Endothelial cell of umbilical vein (primary cell): ENCODE measurements at places on chromosomes 3 and 15. TPM values are rescaled to one million over a fixed set of nuclear protein-coding genes. Genes with fewer than 3 reads are reported as not detected.

The ACTC1 gene
- total RNA-seq, result not detected in 2 replicates

The IL20RB gene
- total RNA-seq, result 1.6 and 2.5 TPM in 2 replicates

The LRRC2 gene
- total RNA-seq, result 0.39 and 0.73 TPM in 2 replicates

The ARPIN gene
- 18.7 and 23.3 TPM in 2 replicates for total RNA-seq

The GOLGA8Q gene
- 1.1 and 1.4 TPM in 2 replicates for total RNA-seq

The ACTRT3 gene
- total RNA-seq, result 3.3 and 5.1 TPM in 2 replicates

The BNC1 gene
- 2.9 and 3.4 TPM in 2 replicates for total RNA-seq

The IGF2BP2 gene
- total RNA-seq, result 122 and 130 TPM in 2 replicates

GRCh38 chr3:178618197-178618596, 82.0 kb downstream of the KCNMB2 start:
- H3K27me3 ChIP-seq, result no peaks in the 10 kb centered on the region
- H3K4me1 ChIP-seq, result no peaks in the 10 kb centered on the region
- DNase-seq, result no peak
- H3K4me3 ChIP-seq, result no peak overlapping the region

DNA sequence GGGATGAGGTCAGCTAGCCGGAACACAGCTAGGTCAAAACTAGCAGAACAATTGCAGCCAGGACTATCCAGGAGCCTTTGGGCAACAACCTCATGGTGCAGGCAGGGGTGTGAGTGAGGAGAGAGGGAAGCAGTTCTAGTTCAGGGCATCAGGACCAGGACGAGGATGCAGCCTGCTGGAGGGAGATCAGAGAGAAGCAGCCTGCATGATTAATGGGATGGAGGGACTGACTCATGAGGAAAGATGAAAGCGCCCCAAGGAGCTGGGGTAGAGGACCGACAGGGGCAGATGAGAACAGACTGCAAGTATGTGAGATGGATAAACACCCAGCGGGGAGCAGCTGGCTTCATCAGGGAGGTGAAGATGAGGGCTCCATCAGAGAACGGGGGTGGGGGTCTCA, 37.9 kb upstream of the LRTM1 start:
- no peaks in the 10 kb centered on the region for H3K4me1 ChIP-seq
- no peaks in the 10 kb centered on the region for H3K36me3 ChIP-seq
- H3K27me3 ChIP-seq, result no peaks in the 10 kb centered on the region
- no peak overlapping the region for H3K4me3 ChIP-seq

- H3K27me3 ChIP-seq, result no peaks in the 10 kb centered on the region
- no peak for DNase-seq
- H3K4me1 ChIP-seq, result no peaks in the 10 kb centered on the region
- H3K4me3 ChIP-seq, result no peak overlapping the region
- no peak overlapping the region for H3K27ac ChIP-seq
- H3K36me3 ChIP-seq, result peaks cover 3% of the 10 kb centered on the region
These were observed 9.1 kb downstream of the CLCN2 start for GRCh38 chr3:184352149-184352785.

DNA sequence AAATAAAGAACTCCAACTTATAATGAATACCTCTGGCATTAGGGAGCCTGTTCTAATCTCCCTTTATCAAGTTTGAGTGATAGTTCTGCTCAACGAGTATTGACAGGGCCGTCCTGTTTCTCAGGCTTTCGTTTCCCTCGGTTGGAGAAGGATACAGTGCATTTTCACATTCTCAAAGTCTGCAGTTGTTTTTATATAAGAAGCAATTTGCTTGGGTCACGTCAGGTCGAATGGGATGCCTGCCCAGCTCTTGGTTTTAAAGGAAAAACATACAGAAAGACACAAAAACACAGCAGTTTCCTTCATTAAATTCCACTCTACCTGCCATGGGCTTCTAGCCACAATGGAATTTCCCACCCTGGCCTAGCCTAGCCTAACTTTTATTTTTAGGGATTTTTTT, 366.3 kb downstream of the TIGIT start:
- no peaks in the 10 kb centered on the region for H3K27me3 ChIP-seq
- no peaks in the 10 kb centered on the region for H3K36me3 ChIP-seq
- DNase-seq, result peak; percentile 93
- H3K4me1 ChIP-seq, result peaks cover 2% of the 10 kb centered on the region
- no peak overlapping the region for H3K27ac ChIP-seq
- H3K4me3 ChIP-seq, result no peak overlapping the region

GRCh38 chr3:37686220-37686619, 175.5 kb upstream of the CTDSPL start:
- H3K27me3 ChIP-seq, result no peaks in the 10 kb centered on the region
- H3K36me3 ChIP-seq, result no peaks in the 10 kb centered on the region
- no peak overlapping the region for H3K27ac ChIP-seq
- no peak for DNase-seq
- H3K4me1 ChIP-seq, result no peaks in the 10 kb centered on the region

DNA sequence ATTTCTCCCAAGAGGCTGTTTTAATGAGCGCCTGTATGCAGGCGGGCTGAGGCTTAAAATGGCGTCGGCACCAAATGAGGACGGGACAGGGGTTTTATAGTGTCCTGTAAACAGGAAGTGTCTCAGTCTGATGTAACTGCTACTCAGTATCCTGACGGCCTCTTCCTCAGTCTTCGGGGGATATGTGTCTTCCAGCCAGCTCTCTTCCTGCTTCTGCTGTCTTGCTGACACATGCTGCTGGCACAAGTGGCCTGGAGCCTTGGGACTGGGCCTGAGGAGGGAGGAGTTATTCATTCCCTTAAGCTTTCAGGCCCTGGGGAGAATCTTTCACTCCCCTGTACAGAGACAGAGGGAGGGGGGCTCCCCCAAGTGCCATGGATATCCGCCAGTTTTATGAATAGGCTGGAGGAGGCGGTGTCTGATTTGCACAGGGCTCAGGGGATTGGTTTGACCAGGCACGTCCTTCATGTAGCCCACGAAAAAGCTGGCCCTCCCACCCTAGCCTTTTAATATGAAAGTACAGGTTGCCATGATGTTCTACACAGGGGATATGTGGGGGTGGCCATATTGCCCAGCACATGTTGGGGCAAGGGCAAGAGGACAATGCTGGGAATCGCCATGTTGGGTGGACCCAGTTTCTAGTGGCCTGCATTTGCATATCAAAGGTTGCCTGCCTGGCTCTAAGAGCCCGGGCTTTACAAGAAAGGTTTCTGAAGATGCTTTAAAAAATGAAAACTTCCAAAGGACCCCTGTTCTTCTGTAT, 19.9 kb downstream of the NDUFB4 start:
- peak; percentile 38 for DNase-seq
- no peaks in the 10 kb centered on the region for H3K27me3 ChIP-seq
- H3K36me3 ChIP-seq, result no peaks in the 10 kb centered on the region

GRCh38 chr15:66231394-66232266, 21.9 kb downstream of the MEGF11 start:
- H3K27me3 ChIP-seq, result peaks cover 6% of the 10 kb centered on the region
- H3K4me3 ChIP-seq, result no peak overlapping the region
- DNase-seq, result no peak
- H3K27ac ChIP-seq, result no peak overlapping the region
- H3K4me1 ChIP-seq, result no peaks in the 10 kb centered on the region

GRCh38 chr3:47001731-47002170, 22.3 kb downstream of the NBEAL2 start:
- H3K27ac ChIP-seq, result no peak overlapping the region
- H3K36me3 ChIP-seq, result peaks cover 2% of the 10 kb centered on the region
- DNase-seq, result no peak
- no peaks in the 10 kb centered on the region for H3K4me1 ChIP-seq
- H3K4me3 ChIP-seq, result no peak overlapping the region

GRCh38 chr3:158713094-158713499, 19.2 kb downstream of the RARRES1 start:
- no peak overlapping the region for H3K4me3 ChIP-seq
- H3K27ac ChIP-seq, result peak overlapping the region; percentile 59
- DNase-seq, result peak; percentile 99

DNA sequence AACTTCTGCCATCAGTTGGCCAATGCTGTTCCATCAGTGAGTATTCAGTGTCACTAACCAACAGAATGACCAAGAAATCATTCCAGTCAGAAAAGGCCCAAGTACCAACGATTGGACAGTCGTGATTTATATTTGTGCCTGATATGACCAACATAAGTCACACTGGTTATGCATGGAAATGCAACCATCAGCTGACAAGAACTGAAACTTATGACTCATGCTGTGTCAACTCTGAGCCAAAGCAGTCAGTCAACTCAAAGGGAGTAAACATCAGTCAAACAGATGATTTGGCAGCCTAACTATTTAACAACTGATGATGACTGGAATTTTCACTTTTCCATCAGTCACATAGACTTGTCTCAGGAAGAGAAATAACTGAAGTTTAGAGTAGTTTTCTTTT, 142.4 kb downstream of the ANXA2 start:
- peaks cover 7% of the 10 kb centered on the region for H3K27me3 ChIP-seq
- H3K4me3 ChIP-seq, result no peak overlapping the region
- no peak overlapping the region for H3K27ac ChIP-seq
- H3K4me1 ChIP-seq, result no peaks in the 10 kb centered on the region

DNA sequence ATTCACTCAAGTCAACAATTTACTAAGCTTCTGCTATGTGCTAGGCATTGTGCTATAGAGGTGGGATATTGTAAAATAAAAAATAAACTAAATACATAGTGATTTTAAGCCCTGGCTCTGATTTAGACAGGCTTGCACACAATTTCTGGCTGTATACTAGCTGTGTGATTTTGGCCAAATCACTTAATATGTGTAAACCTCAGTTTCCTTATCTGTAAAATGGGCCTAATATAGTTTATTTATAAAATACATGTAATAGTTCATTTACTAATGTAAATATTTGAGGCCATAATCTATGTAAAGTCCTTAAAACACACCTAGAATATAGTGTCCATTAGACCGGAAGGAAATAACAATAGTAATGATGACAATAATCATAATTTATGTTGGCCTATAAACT, 363.1 kb downstream of the CLSTN2 start:
- H3K36me3 ChIP-seq, result no peaks in the 10 kb centered on the region
- H3K4me3 ChIP-seq, result no peak overlapping the region
- no peak for DNase-seq

- H3K4me1 ChIP-seq, result peaks cover 5% of the 10 kb centered on the region
- no peaks in the 10 kb centered on the region for H3K27me3 ChIP-seq
- H3K36me3 ChIP-seq, result peaks cover 7% of the 10 kb centered on the region
- H3K4me3 ChIP-seq, result no peak overlapping the region
- H3K27ac ChIP-seq, result no peak overlapping the region
- peak; percentile 9 for DNase-seq
These were observed 23.3 kb downstream of the IREB2 start for GRCh38 chr15:78461171-78461888.

DNA sequence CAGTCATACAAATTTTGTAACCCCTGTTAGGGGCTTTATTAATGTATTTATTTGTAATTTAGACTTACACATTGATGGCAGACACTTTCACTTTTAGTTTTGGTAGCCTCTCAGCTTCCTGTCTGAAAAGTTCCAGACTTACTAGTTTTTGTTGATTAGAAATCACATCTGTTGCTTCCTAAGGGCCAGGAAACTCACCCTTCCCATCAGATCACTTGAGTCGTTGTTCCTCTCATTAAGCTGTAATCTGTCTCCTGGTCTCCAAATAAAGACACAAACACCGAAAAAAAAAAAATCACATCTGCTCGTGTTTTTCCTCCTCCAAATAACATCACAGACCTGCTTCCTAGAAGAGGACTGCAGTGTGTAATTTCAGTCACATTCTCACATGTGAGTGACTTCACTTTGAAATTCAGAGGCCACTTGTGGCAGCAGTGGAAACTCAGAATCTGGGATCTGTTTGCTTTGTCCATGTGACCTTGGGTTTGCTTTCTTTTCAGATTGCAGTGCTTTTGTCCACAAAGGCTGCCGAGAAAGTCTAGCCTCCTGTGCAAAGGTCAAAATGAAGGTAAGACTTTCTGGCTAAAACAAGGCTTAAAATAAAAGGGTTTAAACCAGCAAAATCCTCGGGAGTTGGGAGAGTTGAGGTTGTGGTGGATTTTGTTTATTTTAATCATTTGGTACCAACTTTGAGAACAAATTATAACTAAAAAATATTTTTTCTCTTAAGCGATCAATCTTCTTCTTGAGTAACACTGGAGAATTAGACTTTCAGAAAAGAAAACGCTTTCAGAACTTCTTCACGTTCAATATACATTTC, 87.0 kb downstream of the KLHL25 start:
- no peak overlapping the region for H3K4me3 ChIP-seq
- DNase-seq, result peak; percentile 88
- peak overlapping the region; percentile 92 for H3K27ac ChIP-seq
- H3K27me3 ChIP-seq, result no peaks in the 10 kb centered on the region
- peaks cover 18% of the 10 kb centered on the region for H3K4me1 ChIP-seq
- peaks cover 5% of the 10 kb centered on the region for H3K36me3 ChIP-seq

GRCh38 chr15:55151631-55152030, 45.1 kb downstream of the RSL24D1 start:
- DNase-seq, result no peak
- no peaks in the 10 kb centered on the region for H3K4me1 ChIP-seq
- peaks cover 3% of the 10 kb centered on the region for H3K27me3 ChIP-seq
- no peaks in the 10 kb centered on the region for H3K36me3 ChIP-seq
- H3K4me3 ChIP-seq, result no peak overlapping the region

DNA sequence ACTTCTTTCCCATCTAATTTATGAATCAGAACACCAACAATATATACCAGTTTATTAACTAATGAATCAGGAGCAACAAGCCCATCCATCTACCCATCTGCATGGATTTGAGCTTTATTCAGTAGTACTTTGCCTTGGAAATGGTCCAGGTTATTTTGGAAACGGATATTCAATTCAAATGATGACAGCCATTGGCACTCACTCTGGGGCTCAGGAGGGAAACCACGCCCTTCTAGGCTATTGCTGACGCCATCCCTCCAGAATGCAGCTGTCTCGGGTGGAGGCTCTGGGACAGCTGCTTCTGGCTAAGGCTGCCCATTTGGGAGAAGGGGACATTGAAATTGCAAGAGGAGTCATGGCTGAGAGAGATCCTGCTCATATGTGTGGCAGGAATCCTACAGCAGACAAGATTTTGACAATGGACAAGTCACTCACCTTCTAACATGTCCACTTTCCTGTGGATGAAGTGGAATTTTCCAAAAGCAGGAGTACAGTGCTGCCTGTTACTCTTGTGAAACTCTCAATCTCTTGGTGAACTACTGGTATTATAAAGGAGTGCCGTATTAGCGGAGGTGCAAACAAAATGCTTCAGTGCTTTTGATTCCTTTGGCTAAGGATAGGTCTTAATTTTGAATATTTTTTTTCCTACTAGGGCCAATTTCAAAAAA, 29.3 kb upstream of the TRAK1 start:
- no peaks in the 10 kb centered on the region for H3K27me3 ChIP-seq
- DNase-seq, result peak; percentile 90
- no peak overlapping the region for H3K4me3 ChIP-seq
- peaks cover 36% of the 10 kb centered on the region for H3K4me1 ChIP-seq
- no peaks in the 10 kb centered on the region for H3K36me3 ChIP-seq
- H3K27ac ChIP-seq, result peak overlapping the region; percentile 80

DNA sequence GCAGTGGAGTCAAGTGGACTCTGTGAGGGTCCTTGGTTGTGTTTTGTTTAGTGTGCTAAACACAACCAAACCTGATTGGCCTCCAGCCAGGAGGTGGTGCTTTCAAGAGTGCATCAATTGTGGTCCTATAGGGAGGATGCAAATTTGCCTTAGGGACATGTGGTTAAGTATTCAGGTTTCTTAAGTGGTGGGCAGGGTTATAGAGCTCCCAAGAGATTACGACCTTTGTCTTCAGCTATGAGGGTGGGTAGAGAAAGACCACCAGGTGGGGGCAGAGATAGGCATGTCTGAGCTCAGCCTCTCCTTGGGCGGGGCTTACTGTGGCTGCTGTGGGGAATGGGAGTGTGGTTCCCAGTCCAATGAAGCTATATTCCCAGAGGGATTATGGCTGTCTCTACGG, 186.6 kb downstream of the SQOR start:
- no peaks in the 10 kb centered on the region for H3K36me3 ChIP-seq
- no peak for DNase-seq
- H3K27ac ChIP-seq, result no peak overlapping the region

- H3K4me1 ChIP-seq, result peaks cover 12% of the 10 kb centered on the region
- H3K27ac ChIP-seq, result no peak overlapping the region
- no peak overlapping the region for H3K4me3 ChIP-seq
- no peaks in the 10 kb centered on the region for H3K36me3 ChIP-seq
These were observed 184.5 kb downstream of the OPA1 start for GRCh38 chr3:193777524-193777923.

- H3K4me3 ChIP-seq, result no peak overlapping the region
- no peak for DNase-seq
These were observed 43.8 kb downstream of the TKT start for GRCh38 chr3:53211706-53212702.
